ENCODE measurements at places on chromosomes 16 and 17.

- DNase-seq, result no peak
Observed at GRCh38 chr16:80142281-80142680, 398.5 kb upstream of the DYNLRB2 start.

GRCh38 chr17:6666077-6666521 lies 14.5 kb downstream of the C17orf100 start:
- peak; percentile 61 for DNase-seq

- DNase-seq, result no peak
Observed at GRCh38 chr17:44955674-44956425, 8.3 kb upstream of the KIF18B start.

DNA sequence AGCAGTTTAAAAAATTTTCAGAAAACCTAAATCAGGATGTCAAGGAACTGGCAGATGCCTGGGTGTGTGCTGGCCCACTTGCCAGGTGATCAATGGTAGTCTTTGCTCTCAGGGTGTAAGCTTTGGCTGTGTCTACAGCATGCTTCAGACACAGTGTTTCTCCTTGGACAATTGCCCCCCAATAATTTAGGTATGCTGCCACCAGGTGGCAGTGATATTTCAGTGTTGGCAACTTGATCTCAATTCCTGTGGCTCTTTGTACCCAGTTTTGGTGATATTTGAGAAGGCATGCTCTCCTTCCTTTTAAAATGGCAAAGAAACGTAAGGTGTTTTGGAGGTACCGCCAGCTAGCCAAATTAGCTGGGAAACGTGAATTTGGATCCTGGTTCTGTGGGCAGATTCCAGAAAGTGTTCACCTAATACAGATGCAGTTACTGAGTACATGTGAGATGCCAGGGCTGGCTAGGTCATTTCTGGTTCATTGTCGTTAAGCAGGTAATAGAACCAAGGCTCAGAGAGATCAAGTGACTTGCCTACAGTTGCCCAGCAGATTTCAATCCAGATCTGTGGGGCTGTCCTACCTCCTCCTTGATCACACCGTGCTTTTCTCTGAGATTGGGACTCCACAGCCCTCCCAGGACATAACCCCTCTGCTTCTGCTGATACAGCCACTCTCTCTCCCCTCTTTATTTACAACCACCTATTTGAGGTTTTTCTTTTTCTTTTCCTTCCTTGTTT lies 155.6 kb upstream of the PLCG2 start:
- peak; percentile 54 for DNase-seq

DNA sequence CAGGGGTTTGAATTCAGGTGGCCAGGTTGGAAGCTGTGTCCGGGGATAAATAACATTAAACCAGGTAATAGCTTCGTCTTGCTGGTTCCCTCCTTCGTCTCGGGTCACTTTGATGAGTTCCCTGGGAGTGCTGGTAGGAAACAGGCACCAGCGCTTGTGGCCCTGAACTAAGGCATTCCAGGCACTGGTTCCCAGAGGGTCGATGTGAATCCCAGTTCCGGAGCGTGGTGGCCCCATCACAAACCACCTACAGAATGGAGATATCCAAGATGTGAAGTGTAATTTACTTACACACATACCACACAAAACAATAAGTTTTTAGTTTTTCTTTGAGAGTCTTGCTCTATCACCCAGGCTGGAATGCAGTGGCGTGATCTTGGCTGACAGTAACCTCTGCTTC lies 2.6 kb downstream of the JMJD6 start:
- no peak for DNase-seq

- DNase-seq, result peak; percentile 37
Observed at GRCh38 chr17:47978324-47978723, 7.4 kb downstream of the CDK5RAP3 start.

DNA sequence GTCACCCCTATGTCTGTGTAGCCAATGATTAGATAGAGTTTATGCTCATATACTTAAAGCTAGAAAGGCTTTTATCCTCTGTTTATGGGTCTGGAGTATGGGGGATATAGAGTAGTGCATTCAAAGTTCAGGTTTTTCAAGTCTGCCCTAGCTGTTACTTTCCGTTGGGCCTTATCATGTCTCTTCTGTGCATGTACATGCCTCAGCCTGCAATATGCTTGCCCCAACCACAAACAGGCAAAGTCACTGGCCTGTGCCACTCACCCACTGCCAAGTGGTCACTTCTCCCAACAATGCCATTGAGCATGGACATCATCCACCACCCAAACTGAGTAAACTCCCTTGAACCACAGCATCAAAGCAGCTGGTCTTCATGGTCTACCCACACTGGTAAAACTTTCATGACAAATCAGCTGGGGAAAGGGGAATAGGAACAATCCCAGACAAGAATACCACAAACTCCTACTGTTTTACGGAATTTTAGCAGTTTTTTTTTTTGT lies 70.3 kb upstream of the C17orf78 start:
- DNase-seq, result no peak

DNA sequence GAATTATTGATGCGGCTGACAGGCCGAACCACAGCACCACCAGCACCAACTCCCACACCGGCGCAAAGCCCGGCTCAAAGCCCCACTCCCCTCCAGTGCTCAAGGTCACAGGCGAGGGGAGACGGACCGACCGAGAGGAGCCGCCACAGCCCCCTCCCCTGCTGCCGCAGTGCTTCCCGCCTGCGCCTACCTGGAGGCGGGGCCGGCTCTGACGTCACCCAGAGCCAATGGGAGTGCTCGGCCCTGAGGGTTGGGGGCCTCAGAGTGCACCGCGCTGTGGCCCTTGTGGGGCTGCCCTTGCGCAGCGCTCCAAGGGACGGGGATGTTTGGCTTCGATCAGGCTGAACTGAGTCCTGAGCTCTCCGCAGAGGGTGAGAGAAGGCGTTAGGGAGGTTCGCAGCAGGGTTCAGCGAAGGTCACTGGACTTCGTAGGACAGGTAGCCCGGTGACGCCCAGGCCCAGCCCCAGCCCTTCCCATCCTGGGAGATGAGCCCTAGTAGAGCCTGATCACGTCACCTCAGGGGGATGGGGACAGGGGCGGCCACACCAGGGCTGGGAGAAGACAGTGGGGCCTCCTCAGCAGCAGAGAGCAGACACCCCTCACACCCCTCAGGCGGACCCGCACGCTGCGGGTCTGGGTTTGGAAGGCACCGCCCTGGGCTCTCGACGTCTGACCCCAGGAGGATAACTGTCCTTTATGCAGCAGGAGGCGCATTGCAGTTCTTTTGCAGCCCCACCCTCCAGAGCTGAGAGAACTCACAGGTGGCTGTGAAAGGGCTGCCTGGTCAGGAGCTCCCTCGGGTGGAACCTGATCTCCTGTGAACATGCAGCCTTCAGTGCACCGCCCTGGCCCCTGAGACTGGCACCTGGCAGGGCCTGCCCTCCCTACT lies 1.5 kb downstream of the NDRG4 start:
- DNase-seq, result no peak

- no peak for DNase-seq
Observed at GRCh38 chr17:60039114-60039846, 39.4 kb downstream of the HEATR6 start.

GRCh38 chr16:27243725-27244362 lies 24.7 kb downstream of the NSMCE1 start:
- no peak for DNase-seq

DNA sequence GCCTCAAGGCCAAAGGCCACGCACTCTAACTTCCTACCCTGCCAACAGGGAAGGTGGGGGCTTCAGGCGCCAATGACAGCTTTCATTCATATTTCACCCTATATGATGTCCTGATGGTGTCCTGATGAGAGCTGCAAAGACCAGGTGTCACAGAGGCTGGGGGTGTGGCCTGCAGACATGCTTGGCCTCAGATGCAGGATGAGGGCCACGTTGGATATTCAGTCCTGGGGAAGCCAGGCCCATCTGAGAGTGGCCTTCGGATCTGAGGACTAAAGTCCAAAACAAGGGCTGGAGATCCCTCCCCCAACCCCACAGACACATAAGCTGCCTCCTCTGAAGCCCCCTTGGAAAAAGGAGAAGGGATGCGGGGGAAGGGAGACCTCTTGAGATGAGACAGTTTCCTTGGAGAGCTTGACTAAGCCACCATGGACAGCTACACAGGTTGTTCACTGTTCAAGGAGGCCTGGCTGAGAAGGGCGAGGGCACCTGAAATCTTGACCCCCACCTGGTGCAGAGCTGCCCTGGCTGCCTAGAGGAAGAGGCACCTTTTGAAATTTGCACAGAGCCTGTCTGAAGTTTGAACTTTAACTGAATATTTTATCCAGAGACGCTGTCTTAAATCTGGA lies 24.3 kb upstream of the GSG1L start:
- no peak for DNase-seq

DNA sequence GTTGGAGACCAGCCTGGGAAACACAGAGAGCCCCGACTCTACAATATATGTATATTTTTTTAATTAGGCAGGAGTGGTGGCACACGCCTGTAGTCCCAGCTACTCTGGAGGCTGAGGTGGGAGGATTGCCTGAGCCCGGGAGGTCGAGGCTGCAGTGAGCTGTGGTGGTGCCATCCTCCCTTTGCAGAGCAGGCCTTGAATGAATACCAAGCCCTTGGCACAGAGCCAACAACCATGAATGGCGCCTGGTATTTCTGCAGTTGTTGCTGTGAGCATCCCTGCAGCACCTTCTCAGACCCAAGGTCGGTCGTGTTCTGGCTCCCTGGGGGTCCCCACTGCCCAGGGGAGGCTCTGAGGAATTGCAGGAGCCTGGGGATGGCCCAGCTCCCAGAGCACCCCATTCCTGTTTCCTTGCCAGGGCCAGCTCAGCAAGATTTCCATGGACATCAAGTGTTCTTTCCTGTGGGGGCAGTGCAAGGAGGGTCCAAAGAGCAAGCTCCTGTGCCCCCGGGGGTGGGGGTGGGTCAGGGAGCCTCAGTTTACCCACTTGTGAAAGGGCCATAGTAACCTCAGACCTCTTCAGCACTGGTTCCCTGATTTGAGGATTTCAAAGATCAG lies 25.6 kb upstream of the RMI2 start:
- DNase-seq, result no peak

GRCh38 chr17:48928876-48929811 lies 15.5 kb downstream of the SNF8 start:
- DNase-seq, result no peak

GRCh38 chr16:27531826-27532800 lies 17.6 kb downstream of the GTF3C1 start:
- no peak for DNase-seq

DNA sequence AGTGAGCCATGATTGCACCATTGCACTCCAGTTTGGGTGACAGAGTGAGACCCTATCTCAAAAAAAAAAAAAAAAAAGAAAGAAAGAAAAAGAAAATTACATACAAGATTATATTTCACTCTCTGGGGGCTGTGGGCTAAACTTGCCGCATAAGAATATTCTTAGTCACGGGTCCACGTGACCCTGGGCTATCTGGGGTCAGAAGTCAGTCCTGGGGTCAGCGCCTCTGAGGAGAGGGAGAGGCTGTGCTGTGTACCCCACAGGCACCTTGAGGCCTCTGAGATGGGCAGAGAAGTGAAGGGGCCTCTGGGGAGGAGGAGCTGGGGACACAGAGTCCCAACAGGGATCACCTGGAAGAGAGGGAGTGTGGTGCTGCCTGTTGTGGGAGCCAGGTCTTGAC lies 5.8 kb upstream of the CD79B start:
- no peak for DNase-seq

DNA sequence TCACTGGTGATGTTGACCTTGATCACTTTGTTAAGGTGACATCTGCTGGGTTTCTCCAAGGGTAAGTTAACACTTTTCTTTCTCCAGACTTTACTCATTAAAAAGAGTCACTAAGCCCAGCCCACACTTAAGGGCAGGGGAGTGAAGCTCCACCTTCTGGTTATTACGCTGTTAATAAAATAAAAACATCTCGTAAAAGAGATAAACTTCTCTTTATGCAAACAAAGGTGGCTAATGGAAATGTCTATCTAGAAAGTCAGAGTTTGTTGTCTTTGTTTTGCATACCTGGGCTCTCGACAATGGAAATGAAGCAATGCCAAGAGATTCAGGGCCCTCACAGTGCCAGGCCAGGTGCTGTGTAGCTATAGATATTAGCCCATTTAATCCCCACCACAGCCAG lies 134.4 kb downstream of the ZFHX3 start:
- DNase-seq, result peak; percentile 49

- no peak for DNase-seq
Observed at GRCh38 chr16:88778271-88778525, 6.8 kb downstream of the PIEZO1 start.

- DNase-seq, result no peak
Observed at GRCh38 chr16:54270711-54271110, 15.9 kb downstream of the IRX3 start.

DNA sequence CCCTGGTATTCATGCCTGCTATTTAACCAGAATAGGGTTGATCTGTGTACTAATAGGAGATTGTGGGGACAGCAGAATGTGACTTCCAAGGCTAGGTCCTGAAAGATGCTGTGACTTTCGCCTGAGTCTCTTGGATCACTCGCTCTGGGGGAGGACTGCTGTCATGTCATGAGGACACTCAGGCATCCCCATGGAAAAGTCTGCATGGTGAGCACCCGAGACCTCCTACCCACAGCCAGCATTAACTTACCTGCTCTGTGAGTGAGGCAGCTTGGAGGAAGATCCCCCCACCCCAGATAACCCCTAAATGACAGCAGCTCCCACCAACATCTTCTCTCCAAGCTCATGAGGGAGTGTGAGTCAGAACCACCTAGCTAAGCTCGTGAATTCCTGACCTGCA lies 30.3 kb upstream of the C16orf78 start:
- no peak for DNase-seq

DNA sequence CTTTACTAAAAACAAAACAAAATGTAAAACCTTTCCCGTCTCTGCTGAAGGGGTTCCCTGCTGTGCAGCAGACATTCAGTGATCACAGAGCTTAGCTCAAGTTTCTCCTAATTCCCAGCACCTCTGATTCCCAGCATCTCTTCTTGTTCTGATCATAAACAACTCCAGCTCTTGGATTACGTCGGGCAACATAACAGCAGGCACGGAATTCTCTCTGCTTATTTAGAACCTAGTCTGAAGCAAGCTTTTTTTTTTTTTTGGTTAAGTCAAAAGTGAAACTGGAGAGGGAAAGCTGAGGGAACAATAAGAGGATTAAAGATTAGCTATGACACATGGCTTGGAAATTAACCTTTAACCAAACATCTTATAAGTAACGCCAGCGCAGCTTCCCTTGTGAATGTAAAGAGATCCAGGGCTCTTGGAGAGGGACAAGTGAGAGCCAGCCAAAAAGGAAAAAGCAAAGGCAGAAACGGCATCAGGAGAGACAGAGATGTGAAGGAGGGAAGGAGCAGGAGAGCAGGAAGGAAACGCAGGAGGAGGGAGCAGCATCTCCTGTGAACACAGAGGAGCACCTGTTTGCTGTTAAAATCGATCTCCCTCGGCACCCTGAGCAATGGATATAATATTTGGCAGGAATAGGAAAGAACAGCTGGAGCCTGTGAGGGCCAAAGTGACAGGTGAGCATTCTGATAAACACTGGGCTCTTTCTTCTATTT lies at the start of gene BCO1:
BCO1 (plus strand) TSS at position 394 of the 716 bp plus-strand sequence; CDS start at position 614, 220 bp downstream.
- DNase-seq, result peak; percentile 20

- DNase-seq, result no peak
Observed at GRCh38 chr17:57832314-57833178, 17.3 kb downstream of the MRPS23 start.
